ENCODE measurements at places on chromosomes 5 and 9.

- DNase-seq, result no peak
Observed at GRCh38 chr9:94948567-94949235, 222.2 kb downstream of the AOPEP start.

- no peak for DNase-seq
Observed at GRCh38 chr9:114507726-114508125, 2.5 kb upstream of the WHRN start.

- DNase-seq, result no peak
Observed at GRCh38 chr9:133888809-133889491, 103.2 kb downstream of the VAV2 start.

DNA sequence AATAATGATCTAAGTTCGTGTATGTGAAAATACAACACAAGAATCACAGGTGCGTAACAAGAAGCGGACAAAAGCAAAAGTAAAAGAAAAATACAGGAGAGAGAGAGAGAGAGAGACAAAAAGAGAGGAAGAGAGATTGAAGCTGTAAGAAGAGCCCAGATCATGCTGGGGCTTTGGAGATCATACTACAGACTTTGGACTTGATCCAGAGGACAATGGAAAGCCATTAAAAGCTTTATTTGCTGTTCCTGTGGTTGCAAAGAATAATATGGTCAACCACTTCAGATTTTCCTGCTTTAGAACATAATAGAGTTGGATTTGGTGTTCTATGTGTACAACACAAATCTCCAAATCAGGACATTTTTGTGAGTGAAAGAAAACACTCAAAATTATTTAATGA lies 561.4 kb downstream of the CAAP1 start:
- no peak for DNase-seq

GRCh38 chr5:72463449-72464052 lies 43.7 kb downstream of the ZNF366 start:
- DNase-seq, result no peak

DNA sequence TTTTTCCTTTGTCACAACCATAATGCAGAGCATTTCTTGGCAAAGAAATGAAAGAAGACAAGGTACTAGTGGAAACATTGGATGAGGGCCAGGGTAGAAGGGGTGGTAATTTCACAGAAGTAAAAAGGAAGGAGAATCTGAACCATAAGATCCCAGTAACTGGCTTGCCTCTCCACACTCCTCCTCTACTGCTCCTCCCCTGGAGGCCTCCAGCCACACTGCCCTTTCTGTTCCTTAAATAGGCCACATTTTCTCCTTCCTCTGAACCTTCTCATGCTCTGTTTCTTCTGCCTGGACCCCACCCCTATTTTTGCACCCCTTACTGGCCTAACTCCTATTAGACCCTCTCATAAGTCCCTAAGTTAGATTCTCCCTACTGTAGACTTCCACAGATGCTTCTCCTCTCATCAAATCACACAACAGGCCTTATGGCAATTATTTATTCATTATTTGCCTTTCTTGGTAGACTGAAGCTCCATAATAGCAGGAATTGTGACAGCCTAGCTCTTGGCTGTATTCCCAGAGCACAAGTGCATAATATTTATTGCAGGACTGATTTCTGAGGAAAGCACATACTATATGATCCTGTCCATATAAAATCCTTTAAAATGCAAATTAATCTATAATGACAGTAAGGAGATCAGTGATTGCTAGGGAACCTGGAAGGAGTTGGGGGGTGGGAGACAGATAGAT lies 31.3 kb upstream of the GRIA1 start:
- DNase-seq, result no peak

GRCh38 chr5:171499611-171500010 lies 80.2 kb downstream of the FGF18 start:
- DNase-seq, result no peak

DNA sequence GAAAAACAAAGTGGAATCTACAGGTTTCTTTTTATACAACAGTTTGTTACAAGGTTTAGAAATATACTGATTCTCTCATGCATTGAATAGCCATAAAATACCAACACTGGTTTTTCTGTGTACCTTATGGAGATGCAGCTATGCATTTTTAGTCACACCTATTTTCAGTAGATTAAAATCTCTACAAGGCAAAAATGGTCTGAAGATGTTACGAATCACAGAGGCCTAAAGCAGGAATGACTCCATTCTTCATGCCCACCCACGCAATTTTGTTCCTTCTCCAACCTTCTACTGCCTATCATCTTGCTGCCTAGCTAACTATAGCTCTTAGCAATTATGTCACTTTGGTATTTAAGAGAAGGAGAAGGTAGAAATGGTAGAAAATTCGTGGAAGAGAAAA lies 9.9 kb downstream of the PLK2 start:
- no peak for DNase-seq

DNA sequence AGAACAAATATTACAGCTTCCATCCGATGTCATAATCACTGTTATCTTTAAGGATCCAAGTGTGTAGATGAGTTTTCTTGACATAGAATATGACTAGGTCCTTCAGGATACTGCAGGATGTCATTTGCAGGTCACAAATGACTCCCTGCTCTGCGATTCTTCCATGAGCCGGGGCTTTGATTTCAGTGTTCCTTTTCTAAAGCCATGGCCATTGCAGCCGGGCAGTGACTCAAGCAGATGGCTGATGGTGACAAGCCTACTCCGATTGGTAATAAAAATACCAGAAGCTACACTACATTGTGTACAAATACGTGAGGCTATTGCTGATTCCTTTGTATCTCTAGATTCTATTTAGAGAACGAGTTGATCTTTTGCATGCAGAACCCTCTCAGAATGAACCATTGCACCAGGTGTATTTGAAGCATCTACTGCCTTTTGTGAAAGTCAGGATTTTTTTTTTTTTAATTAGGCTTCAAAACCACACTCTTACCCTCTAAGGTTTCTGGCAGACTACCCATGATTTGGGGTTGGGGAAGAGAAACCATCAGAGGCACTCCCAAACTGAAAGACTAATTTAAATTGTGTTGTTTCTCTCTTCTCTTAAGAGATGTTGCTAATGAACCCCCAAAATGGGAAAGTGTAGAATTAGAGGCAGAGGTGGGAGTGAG lies 271.0 kb upstream of the ADRA1B start:
- DNase-seq, result no peak

DNA sequence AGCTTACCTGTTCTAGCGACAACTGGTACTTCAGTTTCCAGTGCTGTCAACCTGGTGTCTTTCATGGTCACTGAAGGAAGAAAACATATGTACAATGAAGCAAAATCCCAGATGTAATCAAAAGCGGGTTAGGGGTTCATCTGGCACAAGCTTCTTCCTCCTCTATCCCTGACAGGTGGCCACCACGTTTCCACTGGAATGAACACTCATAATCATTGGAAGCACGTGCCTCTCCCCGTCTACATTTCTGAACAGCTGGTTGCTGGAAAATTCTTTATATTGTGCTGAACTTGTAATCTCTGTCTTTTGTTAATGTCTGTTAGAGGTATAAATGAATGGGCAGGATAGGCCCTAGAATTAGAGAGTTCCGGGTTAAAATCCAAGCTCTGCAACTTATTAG lies 9.4 kb downstream of the TSC1 start:
- no peak for DNase-seq

DNA sequence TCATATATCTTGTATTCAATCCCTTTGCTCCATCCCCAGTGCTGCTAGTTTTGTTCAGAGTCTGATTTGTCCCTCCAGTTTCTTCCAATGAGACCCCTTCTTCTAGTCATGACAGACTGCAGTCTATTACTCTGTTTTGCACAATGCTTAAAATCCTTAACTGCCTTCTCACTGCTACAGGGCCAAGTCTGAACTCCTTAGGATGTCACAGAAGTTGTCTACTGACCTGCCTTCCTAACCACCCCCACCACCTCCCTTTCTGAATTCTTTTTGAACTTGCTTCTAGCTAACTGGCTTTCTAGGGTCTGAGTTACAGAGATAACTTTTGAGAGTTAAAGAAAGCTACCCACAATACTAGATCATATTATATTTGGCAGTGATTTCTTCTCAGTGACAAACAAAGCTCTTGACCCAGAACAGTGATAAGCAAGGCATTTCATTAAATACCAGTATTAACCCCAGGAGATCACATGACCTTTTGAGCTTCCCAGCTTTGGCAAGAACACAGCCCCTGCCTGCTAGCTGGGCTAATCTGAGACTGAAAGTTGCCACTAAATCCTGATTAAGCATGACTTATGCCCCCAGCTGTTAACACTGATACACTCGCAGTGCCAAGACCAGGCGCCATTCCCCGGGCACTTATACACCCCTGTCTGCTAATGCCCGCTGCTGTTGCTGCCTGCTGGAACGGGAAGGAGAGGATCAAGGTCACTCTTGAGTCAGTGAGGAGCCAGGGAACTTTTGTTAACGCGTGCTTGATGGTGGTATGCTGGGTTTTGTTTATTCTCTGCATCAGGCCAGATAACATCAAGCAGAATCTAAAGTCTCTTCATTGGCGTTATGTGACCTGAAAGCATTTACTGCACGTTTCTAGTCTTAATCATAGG lies 36.4 kb upstream of the ADAMTSL1 start:
- DNase-seq, result no peak

DNA sequence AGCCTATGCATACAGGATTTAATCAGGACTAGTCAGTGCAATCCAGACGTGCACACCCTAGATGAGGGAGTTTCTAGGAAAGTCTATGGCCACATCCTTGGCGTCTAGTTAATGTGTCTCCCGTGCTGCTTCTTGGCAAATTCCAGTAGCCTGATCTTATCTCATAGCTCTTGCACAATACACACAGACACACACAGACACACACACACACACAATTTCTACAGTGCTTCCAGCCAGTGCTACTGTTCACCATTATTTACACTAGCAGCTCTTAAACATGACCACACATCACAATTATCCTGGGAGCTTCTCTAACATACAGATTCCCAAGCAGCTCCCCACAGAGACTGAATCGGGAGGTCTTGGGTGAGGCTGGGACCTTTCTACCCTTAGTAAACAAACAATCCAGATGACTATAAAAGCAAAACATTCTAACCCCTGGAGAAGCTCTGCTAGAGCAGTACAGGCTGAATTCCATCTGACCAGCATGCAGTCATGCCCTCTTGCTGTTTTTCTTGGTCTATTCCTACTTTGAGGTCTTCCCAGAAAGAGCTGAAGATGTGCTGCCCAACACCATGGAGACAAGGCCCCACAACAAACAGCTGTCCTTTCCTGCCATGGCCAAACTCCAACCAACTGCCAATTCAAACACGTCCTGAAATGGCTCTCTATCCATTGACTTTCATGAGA lies 236.6 kb downstream of the DEPDC1B start:
- DNase-seq, result no peak

DNA sequence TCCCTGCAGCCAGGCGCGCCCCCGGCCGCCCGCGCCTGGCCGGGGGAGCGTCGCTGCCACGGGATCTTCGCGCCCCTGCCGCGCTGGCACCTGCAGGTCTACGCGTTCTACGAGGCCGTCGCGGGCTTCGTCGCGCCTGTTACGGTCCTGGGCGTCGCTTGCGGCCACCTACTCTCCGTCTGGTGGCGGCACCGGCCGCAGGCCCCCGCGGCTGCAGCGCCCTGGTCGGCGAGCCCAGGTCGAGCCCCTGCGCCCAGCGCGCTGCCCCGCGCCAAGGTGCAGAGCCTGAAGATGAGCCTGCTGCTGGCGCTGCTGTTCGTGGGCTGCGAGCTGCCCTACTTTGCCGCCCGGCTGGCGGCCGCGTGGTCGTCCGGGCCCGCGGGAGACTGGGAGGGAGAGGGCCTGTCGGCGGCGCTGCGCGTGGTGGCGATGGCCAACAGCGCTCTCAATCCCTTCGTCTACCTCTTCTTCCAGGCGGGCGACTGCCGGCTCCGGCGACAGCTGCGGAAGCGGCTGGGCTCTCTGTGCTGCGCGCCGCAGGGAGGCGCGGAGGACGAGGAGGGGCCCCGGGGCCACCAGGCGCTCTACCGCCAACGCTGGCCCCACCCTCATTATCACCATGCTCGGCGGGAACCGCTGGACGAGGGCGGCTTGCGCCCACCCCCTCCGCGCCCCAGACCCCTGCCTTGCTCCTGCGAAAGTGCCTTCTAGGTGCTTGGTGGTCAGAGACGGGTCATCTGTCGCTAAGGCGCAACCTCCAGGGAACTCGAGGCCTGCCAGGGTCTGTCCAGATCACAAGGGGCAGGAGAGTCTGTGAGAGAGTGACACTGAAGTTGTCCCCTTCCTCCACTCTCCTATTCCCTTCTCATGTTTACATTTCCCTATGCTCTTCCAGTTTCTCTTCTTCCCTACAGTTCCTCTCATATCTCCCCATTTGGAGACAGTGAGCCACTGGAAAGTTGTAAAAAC lies 1.3 kb downstream of the GPR150 start:
- DNase-seq, result peak; percentile 54

- DNase-seq, result no peak
Observed at GRCh38 chr5:65141493-65141892, 340.2 kb downstream of the ADAMTS6 start.

DNA sequence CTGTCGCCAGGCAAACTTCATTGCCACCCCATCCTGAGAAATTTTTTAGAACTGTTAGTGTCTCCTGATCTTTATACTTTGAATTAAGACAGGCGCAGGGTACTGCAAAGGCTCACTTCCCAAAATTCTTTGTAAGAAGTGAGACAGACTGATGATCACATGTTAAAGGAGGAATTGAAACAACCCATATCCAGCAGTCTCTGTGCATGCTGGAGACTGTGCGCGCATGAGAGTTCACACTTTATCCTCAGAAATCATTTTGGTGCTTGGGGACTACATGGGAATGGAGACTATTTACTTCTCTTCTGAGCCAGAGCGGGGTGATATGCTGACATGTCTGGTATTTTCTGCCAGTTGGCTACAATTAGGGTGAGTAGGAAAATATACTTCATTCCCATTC lies 91.2 kb downstream of the ZNF474 start:
- no peak for DNase-seq

Measured in activated naive CD8-positive, alpha-beta T cell treated with anti-CD3 and anti-CD28 coated beads for 36 hours (primary cell).